ENCODE measurements at places on chromosomes 7 and 10.

GRCh38 chr7:152462995-152463708 is 27.3 kb upstream of the KMT2C start:
- DNase-seq, result no peak

GRCh38 chr10:46052057-46052790 is 6.2 kb upstream of the MSMB start:
- DNase-seq, result no peak

GRCh38 chr7:27835376-27835775 is 95.4 kb downstream of the TAX1BP1 start:
- DNase-seq, result no peak

DNA sequence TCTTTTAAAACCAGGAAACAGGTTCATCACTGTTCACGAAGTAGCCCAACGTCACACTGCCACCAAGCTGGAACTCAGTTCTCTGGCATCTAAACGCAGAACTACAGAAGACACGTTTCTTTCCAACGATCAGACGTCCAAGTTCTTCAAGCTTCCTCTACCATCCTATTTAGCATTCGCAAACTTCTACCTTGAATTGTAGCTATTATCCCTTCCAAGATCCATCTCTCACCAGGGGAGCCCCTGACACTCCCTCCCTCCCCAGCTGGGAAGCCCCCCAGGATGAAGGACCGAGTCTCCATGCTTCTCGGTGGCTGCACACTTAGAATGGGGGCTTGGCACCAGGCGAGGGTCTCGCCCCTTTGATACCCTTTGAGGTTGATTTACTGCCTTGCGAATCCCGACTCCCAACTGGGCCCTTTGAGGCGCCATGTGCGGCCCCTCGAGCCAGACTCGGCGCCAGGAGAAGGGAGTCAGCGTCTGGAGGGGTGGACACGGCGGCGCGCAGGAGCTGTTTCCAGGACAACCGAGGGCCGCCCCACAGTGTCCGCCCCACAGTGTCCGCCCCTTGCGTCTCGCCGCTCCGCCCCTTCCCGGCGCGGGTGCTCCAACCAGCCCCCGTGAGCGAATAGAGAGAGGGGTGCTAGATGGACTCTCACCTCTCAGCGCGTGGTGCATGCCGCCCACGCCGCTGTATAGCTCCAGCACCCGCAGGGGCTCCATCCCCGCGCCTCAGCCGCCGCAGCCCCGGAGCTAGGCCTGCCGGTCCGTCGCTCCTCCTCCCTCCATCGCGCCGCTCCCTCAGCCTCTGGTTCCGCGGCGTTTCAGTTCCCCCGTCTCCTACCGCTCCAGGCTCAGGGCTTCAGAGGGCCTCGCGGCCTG is at the start of gene TRDMT1:
TSS of gene TRDMT1 (minus strand) at position 761 of the 882 bp plus-strand sequence. CDS start at position 723, 38 bp downstream.
- DNase-seq, result peak; percentile 47

- DNase-seq, result no peak
These were observed 335.1 kb downstream of the DPP6 start for GRCh38 chr7:154387252-154387651.

DNA sequence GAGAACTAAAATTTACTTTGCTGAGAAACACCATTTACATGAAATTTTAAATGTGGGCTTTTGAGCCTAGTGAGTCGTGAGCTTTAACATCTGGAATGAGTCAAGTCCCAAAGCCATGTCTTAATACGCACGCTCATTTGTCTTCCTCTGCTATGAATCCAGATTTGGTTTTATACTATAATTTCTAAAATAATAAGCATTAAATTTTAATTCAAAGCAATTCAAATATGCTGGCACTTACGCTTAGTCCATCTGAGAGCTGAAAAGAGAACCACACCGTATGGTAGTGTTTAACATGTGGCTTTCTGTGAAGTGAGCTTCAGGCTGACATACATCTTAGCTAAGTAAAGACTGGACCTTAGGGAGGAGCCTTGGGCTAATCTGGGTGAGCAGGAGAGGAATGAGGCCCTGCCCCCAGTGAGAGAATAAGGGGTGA is 52.2 kb downstream of the CUBN start:
- no peak for DNase-seq

GRCh38 chr7:2921653-2922347 is 77.7 kb upstream of the GNA12 start:
- no peak for DNase-seq

- DNase-seq, result no peak
These were observed 71.5 kb downstream of the PARP12 start for GRCh38 chr7:139991269-139991666.

DNA sequence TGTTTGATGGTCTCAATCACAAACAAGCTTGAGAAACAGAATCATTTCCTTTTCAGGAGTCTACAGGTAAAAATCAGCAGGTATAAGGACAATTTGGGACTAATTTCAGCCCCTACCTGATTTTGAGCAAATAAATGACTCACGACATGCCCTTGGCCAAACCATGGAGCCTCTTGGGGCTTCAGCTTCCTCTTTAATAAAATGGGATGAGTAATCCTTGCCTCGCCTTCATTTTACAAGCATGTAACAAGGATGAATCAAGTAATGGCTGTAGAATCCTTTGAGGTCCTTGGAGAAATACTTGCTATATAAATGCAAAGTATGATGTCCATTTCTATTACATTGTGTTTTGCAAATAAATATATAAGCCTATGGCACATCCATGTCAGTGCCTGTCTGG is 212.8 kb upstream of the PODXL start:
- DNase-seq, result no peak

- DNase-seq, result no peak
These were observed at the start of gene TMEM140 for GRCh38 chr7:135147899-135148721. Gene TMEM140 (plus strand): TSS chr7:135148072. CDS start chr7:135164442, 16,370 bp downstream.

- DNase-seq, result no peak
These were observed 52.6 kb downstream of the ANK3 start for GRCh38 chr10:60336901-60337630.

- DNase-seq, result no peak
These were observed 10.6 kb upstream of the CPVL start for GRCh38 chr7:29156907-29157452.

GRCh38 chr10:25831080-25831479 is 102.9 kb upstream of the MYO3A start:
- DNase-seq, result no peak

DNA sequence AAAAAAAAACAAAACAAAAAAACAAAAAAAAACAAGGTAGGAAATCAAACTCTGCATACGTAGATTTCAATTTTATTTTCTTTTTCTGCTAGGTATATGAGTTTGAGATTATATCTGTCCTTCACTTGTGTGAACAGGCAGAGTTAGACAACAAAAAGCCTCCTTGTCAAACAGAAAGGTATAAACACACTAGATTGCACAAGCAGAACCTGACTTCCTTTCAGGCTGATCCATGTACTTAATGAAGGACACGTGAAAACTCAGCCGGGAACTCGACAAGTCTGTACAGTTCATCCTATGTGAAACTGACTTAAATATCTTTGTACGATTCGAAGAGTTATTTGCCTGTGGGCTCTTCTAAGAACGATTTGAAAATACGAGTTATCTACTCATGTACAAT is 254.1 kb downstream of the ARL4A start:
- DNase-seq, result no peak

- DNase-seq, result no peak
These were observed 380.6 kb upstream of the IGFBP3 start for GRCh38 chr7:46301677-46302076.

GRCh38 chr7:108972004-108972403 is 402.3 kb downstream of the DNAJB9 start:
- DNase-seq, result no peak

- no peak for DNase-seq
These were observed 46.9 kb upstream of the GNAI1 start for GRCh38 chr7:80087771-80088170.

- no peak for DNase-seq
These were observed 233.6 kb downstream of the BAMBI start for GRCh38 chr10:28910956-28911355.

DNA sequence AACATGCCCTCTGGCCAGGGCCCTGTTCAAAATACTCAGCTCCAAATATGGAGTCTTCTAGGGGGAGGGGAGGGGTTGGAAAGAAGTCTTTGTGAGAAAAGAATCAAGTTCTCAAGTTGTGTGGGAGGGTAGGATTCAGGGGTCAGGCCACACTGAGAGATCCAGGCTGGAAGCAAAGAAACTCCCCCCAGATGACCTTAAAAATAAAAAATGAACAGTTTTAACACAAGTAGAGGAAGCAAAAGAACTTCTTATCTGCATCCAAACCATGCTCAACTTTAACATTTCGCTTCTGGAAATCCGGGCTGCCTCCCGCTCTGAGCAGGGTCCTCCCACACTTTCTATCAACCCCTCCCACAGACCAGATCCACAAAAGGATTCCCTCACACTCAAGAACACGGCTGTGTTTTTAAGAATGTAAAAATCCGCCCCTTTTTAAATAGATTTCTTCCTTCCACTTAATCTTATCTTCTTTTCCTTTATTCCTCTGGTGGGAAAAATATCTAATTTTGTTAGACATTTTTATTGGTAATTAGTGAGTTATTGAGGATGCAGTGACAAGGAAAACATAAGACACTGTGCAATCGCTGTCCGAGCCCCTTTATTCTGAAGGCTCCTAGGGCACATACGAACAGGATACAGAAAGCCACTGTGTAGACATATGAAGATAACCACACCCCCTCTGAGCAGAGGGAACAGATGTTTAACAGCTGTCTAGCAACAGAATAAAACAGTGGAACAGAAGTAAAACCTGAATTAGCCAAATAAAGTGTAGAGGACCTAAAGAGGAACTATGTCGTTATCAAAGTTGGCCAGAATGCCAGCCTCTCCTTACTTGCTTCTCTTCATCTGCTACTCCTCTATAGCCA is 43.8 kb downstream of the CYTH3 start:
- peak; percentile 44 for DNase-seq

DNA sequence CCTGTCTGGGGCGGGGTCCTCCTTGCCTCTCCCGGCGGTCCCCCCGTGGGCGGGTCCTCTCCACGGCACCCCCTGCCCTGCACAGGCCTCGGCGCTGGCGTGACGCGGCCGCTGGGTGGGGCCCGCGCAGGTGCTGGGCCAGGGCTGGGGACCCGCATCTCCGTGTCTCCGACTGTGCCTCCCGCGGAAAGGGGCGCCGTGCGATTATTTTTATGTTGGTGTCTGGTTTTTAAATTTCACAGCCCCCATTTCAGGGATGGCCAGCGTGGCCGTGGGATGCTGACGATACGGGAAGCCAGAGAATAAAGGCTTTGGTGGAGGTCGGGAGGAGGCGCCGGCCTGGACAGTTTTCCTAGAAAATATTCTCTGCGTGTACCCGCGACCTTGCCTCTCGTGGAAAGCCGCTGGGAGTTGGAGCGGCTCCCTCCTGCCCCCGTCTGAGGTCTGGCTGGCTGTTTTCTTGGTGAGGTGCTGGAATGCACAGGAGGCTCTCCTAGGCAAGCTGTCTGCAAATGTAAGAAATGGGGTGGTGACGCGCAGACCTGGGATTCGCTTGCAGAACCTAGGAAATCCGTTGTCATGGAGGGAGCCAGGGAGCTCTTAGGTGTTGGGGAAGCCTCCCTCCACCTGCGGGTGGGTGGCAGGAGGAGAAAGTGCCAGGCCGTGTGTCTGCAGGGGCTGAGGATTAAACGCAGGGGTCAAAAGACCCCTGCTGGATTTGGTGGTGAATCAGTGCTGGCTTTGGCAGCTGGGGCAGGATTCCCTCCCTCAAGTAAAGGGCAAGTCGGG is 28.7 kb upstream of the JAKMIP3 start:
- no peak for DNase-seq

DNA sequence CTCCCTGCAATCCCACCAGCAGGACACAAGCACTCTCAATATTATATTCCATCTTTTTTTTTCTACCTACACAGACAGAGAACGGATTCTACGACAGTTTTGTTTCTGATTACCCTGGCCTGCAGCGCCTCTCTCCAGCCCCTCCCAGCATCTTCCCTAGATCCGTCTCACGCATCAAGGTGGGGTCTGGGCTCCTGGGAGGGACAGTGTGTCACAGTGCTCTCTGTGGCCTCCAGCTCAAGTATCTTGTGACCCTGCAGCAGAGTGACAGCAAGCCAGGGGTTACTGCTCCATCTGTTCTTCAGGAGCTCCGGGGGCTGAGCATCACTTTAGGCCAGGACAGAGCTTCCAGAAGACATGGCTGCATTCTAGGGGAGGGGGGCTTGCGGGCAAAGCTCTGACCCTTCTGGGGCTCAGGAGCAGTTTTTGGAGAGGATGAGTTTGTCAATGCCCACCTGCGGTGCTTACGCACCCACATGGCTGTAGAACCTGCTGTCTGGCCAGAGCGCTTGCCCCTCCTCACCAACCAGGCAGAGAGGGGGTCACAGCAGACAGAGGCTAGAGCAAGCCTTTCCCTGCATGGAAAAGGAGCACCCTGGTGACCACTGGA is 22.6 kb downstream of the MYO1G start:
- no peak for DNase-seq

DNA sequence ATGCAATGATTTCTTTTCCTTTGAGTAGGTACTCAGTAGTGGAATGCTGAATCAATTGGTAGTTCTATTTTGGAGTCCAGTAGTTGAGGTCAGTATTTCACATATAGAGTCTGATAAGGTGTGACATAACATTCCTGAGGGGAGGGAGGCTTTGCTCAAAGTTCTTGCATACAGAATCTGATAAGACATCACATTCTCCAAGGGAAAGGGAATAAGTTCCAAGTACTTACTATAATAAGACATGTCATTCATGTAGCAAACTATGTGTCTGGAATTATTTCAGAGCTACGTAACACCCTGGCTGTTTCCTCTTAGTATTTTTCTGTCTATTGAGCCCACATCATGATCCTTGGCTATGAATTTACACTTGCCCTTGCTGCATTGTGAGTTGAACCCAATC is 74.3 kb upstream of the POM121L12 start:
- DNase-seq, result no peak

- DNase-seq, result no peak
These were observed 66.8 kb downstream of the UPF2 start for GRCh38 chr10:11975795-11976194.

DNA sequence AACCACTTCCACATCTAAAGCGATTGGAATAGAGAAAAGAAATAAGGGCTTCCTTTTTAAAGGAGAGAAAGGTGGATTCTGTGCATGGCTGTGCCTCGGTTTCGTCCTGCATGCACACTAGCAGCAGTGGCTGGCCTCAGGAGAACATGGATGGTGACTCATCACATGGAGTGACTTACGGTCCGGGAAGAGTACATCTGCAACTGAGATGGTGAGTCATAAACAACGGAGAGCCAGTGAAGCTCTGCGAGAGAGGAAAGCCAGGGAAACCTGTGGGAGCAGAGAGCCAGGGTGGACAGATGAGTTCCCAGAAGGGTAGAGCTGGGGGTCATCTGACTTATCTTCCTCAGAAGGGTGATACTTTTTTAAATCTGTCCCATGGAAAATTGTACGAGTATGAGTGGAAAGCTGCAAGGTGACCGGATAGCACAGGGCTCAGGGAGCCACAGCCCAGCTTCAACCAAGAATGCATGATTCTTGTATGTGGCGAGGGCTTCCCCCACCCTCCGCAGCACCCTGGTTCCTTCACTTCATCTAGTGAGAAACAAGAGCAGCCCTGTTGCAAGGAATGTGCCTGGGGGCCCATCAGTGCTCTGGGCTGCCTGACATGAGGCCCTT is 259.1 kb downstream of the KLF6 start:
- DNase-seq, result no peak

DNA sequence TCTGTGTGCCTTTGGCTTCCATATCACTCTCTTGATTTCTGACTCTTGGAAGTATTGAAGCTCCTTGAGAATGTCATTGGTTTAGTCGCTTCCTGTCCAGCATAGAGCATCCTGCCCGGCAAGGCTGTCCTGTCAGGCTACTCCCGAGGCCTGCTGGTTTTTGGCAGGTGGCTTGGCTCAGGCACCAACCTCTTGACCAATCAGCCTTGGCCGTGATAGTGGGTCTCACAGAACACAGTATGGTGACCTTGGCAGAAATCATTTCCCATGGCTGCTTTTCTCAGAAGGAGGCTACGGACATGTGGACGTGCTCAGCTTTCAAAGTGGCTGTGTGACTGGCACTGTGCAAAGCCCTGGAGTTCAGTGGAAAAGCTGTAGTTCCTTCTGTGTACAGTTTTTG is 516.9 kb downstream of the REEP3 start:
- no peak for DNase-seq

GRCh38 chr7:104240401-104240800 is 32.6 kb upstream of the ORC5 start:
- no peak for DNase-seq

All from GM12891 (cell line).